ENCODE measurements at places on chromosomes 2 and 18.

DNA sequence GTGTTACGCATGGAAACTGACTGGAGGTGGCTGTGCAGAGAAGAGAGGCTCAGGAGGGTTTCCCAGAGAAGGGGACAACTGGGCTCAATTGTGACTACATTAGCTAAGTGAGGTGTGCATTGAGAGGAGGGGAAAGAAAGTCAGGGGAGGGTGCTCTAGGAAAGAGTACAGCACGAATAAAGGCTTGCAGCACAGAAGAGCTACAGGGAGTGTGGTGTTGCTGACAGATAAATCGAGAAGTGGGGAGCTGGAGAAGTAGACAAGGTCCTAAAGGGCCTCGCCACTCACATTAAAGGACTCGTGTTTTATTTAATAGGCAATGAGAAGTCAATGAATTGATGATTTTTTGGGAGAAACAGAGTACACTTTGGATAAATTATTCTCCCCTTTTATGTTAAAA, 65.7 kb upstream of the CTAGE1 start:
- DNase-seq, result no peak

DNA sequence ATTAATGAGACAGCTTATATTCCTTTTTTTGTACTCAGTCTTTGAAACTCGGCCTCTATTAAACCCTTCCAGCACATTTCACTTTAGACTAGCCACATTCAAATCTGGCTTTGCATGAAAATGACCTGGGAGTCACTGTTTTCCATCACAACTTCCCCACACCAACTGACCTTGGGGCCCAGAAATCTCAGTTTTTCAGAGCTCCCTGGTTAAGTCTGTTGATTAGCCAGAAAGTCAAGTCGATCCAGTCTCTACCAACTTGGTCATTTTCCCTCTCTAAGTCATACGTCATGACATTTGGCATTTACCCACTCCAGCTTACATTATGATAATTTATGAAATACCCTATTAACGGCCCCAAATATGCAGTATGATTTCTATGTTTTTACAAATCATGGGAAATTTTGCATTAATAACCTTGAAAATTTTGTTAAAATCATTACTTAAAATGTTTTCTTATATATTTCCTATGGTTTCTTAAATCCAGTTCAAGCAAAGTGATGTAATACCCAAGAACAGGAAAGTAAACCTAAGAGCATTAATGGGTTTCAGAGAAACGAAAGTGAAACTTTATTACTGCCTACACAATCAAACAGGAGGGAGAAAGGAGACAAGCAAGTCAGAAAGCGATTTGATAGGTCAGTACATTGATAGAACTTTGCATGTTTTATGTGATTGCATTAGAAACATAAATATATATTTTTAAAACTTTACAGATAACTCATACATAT, 77.1 kb downstream of the SPATS2L start:
- no peak for DNase-seq

DNA sequence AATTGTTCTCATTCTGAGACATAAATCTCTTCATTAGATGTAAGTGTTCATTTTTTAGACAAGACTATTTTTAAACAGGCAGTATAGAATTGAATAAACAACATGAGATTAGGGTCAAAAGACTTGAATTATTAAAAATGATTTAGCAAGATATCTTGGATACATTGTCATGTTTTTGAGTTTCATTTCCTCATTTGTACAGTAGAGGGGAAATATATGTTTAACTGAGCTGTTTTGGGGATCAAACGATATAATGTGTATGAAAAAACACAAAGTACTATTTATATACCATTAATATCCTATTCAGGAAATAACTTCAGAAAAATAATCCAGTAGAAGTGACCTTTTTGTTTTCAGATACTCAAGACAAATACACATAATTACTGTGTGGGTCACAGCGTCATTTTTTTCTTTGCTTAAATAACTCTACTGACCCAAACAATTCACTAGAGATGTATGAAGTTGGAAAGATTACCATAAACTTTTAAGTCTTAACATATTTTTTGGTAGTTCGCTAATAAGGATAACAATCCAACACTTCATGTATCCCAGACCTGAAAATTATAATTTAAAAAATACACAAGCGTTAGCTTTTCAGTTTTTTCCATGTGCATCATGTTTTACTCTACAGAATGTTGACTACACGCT, 896 bp upstream of the ASXL3 start:
- DNase-seq, result no peak

GRCh38 chr18:48030616-48031480, 100.4 kb upstream of the SMAD2 start:
- peak; percentile 19 for DNase-seq

GRCh38 chr18:39325973-39326372, 1760.4 kb upstream of the CELF4 start:
- no peak for DNase-seq

GRCh38 chr2:16626997-16627605, 38.5 kb downstream of the CYRIA start:
- DNase-seq, result no peak

- no peak for DNase-seq
Observed at GRCh38 chr2:11370377-11371091, 26.1 kb upstream of the ROCK2 start.

DNA sequence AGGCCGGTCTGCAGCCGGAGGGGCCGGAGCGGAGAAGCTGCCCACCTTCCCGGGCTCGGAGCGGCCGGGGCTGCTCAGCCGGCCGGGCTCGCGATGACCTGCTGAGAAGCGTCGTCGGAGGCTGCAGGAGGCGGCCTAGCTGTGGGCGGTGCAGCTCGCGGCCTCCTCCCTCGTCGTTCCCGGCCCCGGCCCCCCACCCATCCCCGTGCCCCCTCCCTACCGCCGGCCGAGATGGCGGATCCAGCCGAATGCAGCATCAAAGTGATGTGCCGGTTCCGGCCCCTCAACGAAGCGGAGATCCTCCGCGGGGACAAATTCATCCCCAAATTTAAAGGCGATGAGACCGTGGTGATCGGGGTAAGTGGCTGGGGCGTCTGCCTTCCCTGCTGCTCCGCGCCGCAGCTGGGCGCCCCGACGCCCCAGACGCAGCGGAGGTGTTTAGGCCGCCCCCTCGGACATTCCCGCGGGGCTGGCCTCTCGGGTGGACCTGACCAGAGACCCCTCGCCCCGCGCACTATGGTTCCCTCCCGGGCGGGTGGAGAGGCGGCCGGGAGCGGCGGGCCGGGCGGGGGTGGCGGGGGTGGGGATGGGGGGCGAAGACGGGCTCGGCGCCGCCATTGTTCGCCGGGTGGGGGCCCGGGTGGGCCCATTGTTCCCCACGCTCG, 492 bp downstream of the KIF5C start:
- no peak for DNase-seq

DNA sequence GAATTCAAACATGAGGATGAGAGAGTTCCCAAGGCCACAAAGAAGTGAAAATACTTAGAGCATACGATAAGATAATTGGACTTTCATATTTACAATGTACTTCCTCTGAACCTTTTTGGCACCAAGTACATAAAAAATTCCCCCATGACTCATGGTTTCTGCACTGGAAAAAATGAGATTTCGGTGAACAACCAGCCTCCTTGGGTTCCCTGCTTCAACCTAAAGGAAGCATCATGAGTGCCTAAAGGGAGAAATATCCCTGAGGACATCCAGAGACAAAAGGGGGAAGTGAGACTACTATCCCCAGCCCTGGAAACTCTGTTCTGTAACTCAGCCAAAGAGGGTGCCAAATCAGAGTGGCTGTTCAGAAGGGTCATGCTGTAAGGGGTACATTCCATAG, 562.7 kb upstream of the SLC39A10 start:
- DNase-seq, result no peak

GRCh38 chr2:233414777-233415570, 60.7 kb downstream of the DGKD start:
- DNase-seq, result peak; percentile 4

DNA sequence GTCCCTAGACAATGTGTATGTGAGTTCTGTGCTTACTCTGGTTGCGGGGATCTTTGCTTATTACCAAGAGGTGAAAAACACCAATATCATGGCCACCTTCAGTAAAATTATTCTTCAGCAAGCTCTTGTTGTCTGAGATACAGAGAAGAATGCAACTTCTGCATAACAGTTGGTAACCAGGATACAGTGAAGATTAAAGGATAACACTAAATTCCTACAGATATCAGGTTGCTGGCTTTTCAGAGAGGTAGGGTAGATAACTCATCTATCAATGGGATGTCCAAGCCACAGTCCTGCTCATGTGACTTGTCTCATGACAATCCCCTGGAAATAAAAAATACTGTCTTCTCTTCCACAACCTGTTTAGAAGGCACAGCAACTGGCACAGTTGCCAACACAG, 308.5 kb downstream of the TNS1 start:
- DNase-seq, result no peak

DNA sequence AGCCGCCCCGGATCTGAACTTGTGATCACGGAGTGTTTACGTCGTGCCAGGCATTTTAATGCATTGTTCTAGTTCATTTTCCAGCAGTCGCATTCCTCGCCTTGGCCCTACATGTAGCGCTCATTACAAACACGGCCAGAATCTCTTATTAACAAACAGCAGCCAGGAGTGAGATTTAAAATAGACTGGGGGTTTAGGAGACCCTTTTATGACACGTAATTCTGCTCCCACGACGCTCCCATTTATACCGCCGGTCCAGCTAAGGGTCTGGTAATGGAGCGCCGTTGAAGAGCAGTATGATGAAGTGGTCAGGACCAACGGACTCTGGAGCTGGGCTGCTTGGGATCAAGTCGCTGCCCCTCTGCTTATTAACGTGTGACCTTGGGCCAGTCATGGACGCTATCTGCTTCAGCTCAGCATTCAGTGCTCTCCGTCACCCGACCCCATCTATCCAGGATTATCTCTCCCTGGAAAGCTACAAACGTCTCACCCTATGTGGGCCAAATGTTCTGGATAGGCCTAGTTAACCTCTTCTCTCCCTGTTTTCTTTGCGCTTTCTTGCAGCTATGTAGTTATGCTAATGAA, 745 bp downstream of the MSH2 start:
- DNase-seq, result no peak

- DNase-seq, result no peak
Observed at GRCh38 chr18:76988031-76988826, 144.4 kb downstream of the MBP start.

GRCh38 chr18:41829647-41830516, 125.2 kb upstream of the PIK3C3 start:
- no peak for DNase-seq

DNA sequence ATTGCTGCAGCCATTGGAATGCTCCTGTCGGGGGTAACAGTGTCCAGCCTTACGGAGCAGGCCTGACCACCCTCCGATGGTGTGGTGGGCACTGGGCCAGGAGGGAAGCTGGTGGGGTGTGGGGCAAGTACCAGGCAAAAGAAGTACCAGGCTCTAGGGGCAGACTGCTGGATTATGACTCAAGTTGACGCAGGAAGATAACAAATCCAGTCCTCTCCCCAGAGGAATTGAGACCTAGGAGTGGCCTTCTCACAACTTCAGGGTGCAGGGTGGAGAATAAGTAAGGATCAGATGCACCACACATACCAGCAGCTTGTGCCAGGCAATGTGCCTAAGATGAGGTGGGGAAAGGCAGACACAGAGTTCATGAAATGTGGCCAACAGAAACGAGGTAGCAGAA, 37.9 kb downstream of the SEMA4F start:
- no peak for DNase-seq

- no peak for DNase-seq
Observed at GRCh38 chr2:9196637-9197036, 10.0 kb upstream of the ASAP2 start.

DNA sequence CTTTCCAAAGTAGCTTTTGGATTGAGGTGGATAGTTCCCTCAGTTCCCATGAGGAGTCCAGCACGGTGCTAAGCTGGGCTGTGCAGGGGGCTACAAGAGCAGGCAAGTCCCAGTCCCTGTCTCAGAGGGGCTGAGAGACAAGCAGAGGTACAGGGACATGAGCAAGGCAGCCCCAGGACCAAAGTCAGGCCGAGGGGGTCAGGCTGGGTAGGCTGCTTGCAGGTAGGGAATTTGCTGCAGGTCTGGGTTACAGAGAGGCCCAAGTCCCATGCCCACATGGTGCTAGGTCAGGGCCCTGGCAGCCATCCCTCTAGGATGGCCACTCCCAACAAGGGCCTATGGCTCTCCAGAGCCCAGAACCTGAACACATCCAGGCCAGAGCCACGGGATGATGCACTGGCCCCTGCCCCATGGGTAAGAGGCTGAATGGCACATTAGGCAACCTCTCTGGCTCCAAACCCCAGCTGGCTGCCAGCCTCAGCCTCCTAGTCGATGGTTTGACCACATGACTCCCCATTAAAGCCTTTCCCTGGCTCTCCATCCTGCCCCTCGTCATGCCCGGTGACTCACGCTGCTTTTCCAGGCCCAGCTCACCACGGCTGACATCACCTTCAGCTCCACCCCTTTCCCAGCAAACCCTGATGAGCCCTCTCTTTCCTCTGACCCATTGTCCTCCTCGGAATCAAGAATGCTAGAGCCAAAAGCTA, 83.7 kb downstream of the SDC1 start:
- DNase-seq, result no peak

- peak; percentile 82 for DNase-seq
Observed at GRCh38 chr2:10124538-10125045, 2.1 kb downstream of the RRM2 start.

DNA sequence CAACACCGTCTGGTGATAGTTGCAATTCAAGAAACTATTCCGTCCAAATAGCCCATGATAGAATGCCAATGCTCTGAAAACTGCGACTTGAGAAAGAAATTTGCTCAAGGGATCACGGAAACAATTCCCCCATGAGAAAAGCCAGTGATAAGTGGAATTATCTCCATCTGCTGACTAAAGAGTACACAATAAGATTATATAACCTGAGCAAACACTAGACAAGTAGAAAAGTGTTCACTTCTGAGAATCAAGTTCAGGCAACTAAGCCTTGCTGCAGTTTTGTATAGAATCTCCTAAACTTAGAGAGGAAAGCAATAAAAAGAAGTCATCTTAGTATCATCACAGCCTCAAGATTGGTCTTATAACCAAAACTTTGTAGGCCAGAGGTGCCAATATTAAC, 336.3 kb upstream of the NRXN1 start:
- DNase-seq, result no peak

GRCh38 chr2:174490051-174490450, 3.2 kb upstream of the GPR155 start:
- DNase-seq, result no peak

- no peak for DNase-seq
Observed at GRCh38 chr2:158781353-158781961, 13.7 kb upstream of the DAPL1 start.

DNA sequence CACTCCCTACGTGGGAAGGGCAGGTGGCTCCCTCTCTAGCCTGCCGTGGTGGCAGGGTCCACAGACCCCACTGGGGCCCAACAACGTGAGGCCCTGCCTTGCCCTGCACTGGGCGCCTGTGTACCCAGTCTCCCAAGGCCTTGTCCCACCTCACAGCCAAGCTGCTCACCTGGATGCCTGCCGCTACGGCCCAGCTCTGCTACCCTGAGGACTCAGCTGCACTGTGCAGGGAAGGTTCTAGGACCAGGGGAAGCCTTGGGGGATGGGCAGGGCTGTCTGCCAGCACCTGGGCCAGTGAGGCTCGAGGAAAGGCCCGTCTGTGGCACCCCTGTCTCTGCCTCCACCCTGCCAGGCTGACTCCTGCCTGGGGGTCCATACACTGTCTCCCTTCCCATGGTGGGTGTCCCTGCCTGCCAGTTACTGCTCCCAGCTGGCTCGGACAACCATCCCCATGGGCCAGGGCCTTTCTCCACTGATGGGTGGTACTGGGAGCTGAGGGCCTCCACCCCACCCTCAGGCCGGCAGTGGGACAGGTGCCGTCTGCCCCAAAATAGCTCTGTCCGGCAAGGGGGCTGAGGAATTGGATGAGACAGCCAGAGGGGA, 33.2 kb downstream of the HS6ST1 start:
- DNase-seq, result no peak

GRCh38 chr2:208654056-208654455, 247.5 kb downstream of the PTH2R start:
- DNase-seq, result no peak
